Fibroblast of skin of back (primary cell): ENCODE measurements at places on chromosomes 12 and 14.
A peak's percentile ranks its signal among the peaks of the same experiment; 100 is the strongest.

- no peak for DNase-seq
Observed at GRCh38 chr12:51672334-51672733, 81.3 kb downstream of the SCN8A start.

GRCh38 chr14:61652526-61653262 is 42.6 kb upstream of the HIF1A start:
- no peak for DNase-seq

DNA sequence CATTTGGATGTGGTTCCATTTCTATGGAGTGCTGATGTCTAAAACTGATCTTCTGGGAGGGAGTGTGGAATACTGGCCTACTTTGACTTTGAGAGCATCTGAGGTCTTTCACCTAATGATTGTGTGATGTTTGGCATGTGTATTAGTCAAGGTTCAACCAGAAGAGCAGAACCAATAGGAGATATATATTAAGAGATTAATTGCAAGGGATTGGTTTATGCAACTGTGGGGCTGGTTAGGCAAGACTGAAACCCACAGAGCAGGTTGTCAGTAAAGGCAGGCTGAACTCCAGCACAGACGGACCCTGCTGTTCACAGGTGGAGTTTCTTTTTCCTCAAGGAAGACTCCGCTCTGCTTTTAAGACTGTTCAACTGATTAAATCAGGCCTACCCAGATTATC is 11.6 kb downstream of the BMAL2 start:
- no peak for DNase-seq

DNA sequence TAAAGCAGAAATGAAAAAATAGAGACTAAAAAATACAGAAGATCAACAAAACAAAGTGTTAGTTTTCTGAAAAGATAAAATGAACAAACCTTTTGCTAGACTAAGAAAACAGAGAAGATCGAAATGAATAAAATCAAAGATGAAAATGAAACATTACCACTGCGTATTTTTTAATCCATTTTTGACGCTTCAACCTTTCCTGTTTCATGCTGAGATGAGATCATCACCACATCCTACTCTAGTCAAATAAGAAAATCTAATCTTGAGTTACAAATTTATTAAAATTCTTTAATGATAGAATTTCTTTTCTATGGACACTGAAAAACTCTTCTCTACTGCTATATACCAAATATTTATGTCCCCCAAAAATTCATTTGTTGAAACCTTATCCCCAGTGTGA is 30.7 kb downstream of the MAGOHB start:
- DNase-seq: no peak

- no peak for DNase-seq
Observed at GRCh38 chr14:67385618-67386017, 25.5 kb downstream of the EIF2S1 start.

- no peak for DNase-seq
Observed at GRCh38 chr14:71175491-71175890, 268.2 kb downstream of the PCNX1 start.

- peak; percentile 55 for DNase-seq
Observed at GRCh38 chr12:81627336-81628189, 131.6 kb downstream of the PPFIA2 start.

GRCh38 chr14:75989134-75989533 is 3.6 kb downstream of the IFT43 start:
- DNase-seq: no peak

DNA sequence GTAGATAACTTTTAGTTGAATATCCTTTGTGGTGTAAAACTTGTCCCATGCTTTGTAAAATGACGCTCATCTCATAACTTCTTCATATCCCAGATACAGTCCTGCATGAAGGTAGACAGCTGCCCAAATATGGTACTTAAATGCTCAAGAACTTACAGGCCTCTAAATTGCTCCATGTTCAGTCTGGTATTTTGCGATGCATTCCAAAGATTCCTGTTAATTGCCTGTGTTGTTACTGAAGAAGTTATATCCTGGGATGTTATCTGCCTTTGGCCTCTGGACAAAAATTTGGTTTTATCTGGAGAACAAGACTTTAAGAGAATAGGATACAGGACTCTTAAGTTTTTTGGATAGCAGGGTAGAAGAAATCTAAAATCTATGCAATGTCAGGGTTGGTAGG is 473.0 kb downstream of the PCNX1 start:
- peak; percentile 87 for DNase-seq

- DNase-seq: no peak
Observed at GRCh38 chr12:132061197-132061596, 82.9 kb downstream of the DDX51 start.

- DNase-seq: peak; percentile 95
Observed at GRCh38 chr12:19970116-19970515, 398.2 kb upstream of the PDE3A start.

DNA sequence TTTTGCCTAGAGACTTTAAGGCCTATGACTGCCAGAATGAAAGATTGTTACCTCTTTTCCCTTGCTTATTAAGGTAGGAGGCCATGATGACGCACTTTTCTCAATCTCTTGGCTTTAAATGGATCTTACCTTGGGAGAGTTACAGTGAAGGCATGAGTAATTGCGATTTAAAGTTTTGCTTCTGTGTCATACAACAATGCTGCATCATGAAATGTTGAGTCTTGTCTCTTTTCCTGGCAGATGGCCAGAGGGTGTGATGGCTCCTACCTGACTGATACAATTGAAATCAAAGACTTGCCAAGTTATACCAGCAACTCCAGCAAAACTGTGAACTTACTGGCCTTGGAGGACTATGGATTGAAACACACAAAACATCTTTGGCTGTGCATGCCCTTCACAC is 17.2 kb upstream of the LRRK2 start:
- no peak for DNase-seq

DNA sequence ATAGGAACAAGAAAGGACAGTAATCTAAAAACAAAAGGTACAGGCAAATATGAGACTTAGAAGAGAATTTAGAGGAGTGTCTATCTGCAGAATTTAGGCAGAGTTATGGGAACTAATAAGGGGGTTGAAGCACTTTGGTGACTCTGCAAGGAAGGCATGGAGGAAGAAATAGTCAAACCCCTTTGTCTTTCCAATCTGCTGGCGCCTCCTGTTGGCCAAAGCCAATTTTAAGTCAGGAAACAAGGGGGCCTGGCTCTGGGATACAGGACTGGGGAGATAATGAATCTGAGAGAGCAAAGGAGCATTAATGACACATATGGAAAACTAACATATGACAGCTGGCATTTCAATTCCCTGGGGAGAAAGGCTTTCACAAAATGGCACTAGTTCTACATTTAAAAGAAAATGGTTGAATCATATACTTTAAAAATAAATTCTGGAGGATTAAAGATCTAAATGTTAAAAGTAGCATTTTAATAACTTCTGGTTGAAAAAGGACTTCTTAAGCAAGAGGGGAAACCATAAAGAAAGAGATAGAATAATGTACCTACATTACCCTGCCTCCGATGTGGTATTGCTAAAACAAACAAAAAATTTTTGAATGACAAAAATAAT is 48.5 kb upstream of the CSRP2 start:
- DNase-seq: peak; percentile 58

- no peak for DNase-seq
Observed at GRCh38 chr14:95395098-95395737, 75.5 kb upstream of the CLMN start.

DNA sequence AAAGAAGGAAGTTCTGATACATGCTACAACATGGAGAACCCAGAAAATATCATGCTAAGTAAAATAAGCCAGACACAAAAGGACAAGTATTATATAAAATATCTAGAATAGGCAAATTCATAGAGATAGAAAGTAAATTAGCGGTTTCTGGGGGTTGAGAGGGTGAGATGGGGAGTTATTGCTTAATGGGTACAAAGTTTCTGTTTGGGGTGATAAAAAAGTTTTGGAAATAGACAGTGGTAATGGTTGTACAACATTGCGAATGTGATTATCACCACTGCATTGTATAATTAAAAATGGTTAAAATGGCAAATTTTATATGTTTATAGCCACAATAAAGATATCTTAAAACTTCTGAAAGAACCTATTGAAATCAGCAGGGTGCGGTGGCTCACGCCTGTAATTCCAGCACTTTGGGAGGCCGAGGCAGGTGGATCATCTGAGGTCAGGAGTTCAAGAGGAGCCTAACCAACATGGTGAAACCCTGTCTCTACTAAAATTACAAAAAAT is 15.0 kb downstream of the ZBTB25 start:
- no peak for DNase-seq

DNA sequence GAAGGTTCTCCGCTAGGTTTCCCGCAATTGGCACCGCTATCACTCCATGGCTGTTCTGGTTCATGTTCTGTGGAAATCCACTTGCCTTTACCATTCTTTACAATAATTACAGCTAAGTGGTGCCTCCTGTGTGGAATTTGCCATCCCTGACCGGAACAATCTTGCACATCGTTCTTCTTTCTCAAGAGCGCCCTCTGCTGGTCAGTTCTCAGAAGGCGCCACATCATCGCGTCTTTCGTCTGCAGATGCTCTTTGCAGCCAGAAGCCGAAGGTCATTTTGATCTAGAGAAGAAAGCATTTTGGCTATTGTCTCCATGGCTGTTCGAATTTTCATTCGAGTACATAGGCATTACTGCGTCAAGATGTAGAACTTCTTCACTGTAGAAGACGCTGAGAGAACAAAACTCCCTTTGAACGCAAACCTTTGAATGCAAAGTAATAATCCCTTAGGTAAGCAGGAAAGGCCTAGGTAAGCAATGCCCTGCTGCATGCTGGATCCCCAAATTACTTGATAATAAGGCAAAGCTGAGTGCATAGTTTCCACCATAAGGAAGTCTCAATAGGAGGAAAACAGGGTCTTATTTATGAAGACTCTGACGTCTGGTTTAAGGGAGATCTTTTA is 10.1 kb upstream of the RTRAF start:
- DNase-seq: peak; percentile 73

- DNase-seq: no peak
Observed at GRCh38 chr12:117037289-117038022, 61.8 kb downstream of the TESC start.

DNA sequence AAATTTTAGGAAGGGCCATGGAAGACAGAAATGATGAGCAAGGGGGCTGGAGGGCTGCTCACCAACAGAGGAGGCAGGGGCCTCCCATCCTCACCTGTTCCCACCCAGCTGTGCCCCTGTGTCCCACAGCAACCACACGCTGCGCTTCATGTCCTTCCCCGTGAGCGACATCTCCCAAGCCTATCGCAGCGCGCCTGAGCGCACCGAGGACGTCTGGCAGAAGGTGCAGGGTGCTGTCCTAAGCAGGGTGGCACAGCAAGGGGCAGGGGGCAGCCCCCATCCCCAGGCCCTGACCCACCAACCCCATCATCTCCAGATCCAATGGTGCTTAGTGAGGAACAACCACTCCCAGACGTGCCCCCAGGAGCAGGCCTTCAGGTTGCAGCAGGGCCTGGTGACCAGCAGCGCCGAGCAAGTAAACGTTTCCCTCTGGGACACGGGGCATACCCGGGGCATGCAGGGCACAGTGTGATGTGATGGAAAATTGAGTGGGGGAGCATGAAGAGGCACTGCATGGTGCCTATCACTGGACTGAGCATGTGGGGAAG is 8.1 kb downstream of the CARMIL3 start:
- no peak for DNase-seq

DNA sequence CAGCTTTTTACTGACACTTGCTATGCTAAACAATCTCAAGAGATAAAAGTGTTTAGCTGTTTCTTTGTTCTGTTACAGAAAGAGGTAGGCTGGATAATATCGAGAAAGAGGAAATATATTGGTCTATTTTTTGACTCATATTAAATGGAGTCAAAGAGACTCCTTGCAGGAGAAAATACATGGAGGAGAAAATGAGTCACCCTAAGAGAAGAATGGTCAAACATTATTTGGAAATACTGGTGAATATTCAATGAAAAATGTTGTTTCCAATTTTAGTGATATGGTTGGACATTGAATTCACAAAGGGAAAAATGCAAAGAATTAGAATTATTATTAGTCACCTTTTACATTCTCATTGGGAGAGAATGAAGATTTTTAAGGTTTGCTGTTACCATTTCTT is 3.2 kb downstream of the KCNJ8 start:
- peak; percentile 75 for DNase-seq

GRCh38 chr14:105525326-105525725 is 1.1 kb upstream of the TMEM121 start:
- no peak for DNase-seq

- no peak for DNase-seq
Observed at GRCh38 chr12:70966046-70966445, 45.5 kb upstream of the PTPRR start.

GRCh38 chr12:67112586-67112985 is 156.6 kb upstream of the CAND1 start:
- no peak for DNase-seq

DNA sequence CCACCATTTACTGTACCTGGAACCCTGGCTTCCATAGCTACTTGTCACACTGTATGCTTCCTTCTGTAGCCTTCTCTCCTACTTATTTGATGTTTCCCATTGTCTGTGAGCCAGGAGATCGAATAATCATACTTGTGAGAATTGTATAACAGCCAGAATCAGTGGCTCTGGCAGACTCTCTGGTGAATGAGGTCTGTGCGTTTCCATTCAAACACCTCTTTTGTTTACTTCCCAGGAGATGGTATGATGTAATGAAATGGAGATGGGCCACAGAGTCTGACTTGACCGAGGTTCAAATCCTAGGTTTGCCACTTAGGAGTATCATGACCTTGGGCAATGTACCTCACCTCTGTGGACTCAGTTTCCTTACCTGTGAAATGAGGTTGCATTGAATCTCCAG is 35.7 kb upstream of the CLMN start:
- no peak for DNase-seq

DNA sequence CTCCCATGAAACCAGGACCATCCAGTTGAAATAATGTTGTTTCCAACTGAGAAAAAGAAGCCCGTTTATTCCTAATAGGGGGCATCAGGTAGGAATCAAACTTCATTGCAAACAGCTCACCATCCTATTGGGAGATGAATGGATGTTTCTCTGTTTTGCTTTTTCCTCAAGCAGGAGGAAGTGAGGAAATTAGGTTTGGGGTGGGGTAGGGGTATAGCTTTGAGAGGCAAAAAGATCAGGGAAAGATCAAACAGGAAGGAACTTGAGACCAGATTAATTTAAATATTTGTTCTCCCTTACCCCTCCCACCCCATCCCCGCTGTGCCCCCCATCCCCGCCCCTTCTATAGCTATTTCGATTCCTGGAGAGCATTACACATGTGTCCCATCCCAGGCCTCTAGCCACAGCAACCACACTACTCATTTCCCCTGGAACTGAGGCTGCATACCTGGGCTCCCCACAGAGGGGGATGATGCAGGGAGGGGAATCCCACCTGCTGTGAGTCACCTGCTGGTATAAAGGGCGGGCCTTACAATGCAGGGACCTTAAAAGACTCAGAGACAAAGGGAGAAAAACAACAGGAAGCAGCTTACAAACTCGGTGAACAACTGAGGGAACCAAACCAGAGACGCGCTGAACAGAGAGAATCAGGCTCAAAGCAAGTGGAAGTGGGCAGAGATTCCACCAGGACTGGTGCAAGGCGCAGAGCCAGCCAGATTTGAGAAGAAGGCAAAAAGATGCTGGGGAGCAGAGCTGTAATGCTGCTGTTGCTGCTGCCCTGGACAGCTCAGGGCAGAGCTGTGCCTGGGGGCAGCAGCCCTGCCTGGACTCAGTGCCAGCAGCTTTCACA is at the start of gene IL23A:
TSS of gene IL23A (plus strand) at position 577 of the 850 bp plus-strand sequence. CDS start at position 738, 161 bp downstream.
- DNase-seq: peak; percentile 7

- no peak for DNase-seq
Observed at GRCh38 chr12:68031881-68032739, 42.9 kb downstream of the IFNG-AS1 start.

GRCh38 chr14:104708606-104709268 is 15.3 kb upstream of the ADSS1 start:
- DNase-seq: peak; percentile 64

- no peak for DNase-seq
Observed at GRCh38 chr14:70082394-70082793, 106.4 kb downstream of the SLC8A3 start.
